Activated CD8-positive, alpha-beta memory T cell treated with anti-CD3 and anti-CD28 coated beads, Interleukin-2, amount 10 ng/mL, durations not matched to agents 7 days and 5 days (primary cell): ENCODE measurements at places on chromosomes 7 and 10. TPM values are rescaled to one million over a fixed set of nuclear protein-coding genes. Genes with fewer than 3 reads are reported as not detected.

MINPP1 gene
- 12.1 TPM for total RNA-seq

KIF11 gene
- total RNA-seq, result 79.6 TPM

BHLHA15 gene
- not detected for total RNA-seq

POP7 gene
- 53.4 TPM for total RNA-seq

TLX1 gene
- total RNA-seq, result not detected

ZNF33B gene
- total RNA-seq, result 15.6 TPM

FAM237B gene
- total RNA-seq, result not detected

POLR2J2 gene
- total RNA-seq, result 15.7 TPM

NUP42 gene
- 51.3 TPM for total RNA-seq

CNTNAP2 gene
- not detected for total RNA-seq

CHCHD3 gene
- total RNA-seq, result 49.5 TPM

NKX2-3 gene
- not detected for total RNA-seq

GBX1 gene
- total RNA-seq, result not detected

CTBP2 gene
- total RNA-seq, result 0.61 TPM

RNLS gene
- total RNA-seq, result 2.9 TPM

AQP1 gene
- total RNA-seq, result 0.15 TPM
